ENCODE measurements at places on chromosomes 1 and 21. TPM values are rescaled to one million over a fixed set of nuclear protein-coding genes. Genes with fewer than 3 reads are reported as not detected.

GRCh38 chr1:8314346-8315280 lies 3.3 kb upstream of the SLC45A1 start:
- peak; percentile 63 for DNase-seq

- no peak for DNase-seq
These were observed 143.6 kb downstream of the GABPA start for GRCh38 chr21:25878344-25878743.

DNA sequence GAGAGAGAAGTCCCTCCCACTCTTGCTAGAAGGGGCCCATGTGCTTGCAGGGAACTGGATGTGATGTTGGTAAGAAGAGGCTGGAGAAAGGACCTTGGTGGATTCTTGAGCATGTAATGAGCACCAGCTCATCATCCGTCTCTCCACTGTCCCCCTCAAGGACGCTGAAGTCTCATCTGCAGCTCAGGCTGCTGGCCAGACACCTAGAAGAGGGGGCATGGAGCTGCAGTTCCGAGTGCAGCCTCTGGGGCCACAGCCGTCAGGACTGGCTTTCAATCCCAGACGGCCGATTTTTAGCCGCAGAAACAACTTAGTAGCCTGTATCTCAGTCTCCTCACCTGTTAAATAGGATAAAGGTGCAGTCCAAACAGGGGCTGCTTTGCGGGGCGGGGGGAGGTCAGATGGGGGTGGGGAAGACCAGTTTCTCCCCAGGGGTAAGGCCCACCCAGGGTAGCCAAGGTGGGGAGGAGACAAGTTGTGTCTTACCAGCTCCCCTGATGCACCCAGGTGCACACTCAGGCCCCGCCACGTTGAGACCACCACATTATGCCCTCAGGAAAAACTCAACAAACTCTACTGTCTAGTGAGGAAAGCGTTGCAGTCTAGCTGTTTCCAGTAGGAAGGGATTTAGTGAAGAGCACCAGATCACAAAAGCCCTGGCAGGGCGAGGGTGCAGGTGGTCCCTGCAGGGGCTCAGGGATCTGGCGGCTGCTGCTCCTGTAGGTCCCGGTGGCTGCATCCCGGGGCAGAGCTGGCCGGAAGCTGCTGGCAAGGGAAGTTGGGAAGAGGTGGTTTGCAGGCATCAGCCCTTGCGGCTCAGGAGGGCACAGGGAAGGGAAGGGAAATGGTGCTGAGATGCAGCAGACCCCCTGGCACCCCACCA lies 29.5 kb downstream of the LDLRAP1 start:
- DNase-seq: peak; percentile 50

DNA sequence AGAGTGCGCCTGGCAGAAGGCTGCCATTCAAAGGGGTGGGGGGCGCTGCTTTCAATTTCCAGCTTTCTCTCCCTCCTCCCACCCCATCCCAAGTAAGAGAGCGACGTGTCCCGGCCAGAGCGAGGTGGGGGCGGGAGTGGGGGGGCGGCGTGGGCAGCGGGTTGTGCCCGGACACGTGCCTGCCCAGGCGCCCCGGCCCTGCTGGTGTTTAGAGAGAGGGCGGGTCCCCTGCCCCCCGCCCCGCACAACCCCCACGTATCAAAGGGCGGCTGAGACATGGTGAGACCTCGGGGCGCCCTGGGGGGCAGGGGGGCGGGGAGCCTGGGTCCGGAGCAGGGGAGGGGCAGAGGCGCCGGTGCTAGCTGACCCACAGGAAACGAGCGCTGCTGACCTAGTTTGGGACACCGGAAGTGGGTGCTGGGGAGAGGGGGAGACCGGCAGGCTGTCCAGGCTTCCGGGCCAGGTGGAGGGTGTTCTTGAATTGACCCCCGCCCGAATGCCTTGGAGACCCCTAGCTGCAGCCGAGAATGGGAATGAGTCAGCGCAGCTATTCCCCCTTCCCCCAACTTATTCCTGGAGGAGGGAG lies 1.3 kb downstream of the ZBTB7B start:
- DNase-seq: no peak

DNA sequence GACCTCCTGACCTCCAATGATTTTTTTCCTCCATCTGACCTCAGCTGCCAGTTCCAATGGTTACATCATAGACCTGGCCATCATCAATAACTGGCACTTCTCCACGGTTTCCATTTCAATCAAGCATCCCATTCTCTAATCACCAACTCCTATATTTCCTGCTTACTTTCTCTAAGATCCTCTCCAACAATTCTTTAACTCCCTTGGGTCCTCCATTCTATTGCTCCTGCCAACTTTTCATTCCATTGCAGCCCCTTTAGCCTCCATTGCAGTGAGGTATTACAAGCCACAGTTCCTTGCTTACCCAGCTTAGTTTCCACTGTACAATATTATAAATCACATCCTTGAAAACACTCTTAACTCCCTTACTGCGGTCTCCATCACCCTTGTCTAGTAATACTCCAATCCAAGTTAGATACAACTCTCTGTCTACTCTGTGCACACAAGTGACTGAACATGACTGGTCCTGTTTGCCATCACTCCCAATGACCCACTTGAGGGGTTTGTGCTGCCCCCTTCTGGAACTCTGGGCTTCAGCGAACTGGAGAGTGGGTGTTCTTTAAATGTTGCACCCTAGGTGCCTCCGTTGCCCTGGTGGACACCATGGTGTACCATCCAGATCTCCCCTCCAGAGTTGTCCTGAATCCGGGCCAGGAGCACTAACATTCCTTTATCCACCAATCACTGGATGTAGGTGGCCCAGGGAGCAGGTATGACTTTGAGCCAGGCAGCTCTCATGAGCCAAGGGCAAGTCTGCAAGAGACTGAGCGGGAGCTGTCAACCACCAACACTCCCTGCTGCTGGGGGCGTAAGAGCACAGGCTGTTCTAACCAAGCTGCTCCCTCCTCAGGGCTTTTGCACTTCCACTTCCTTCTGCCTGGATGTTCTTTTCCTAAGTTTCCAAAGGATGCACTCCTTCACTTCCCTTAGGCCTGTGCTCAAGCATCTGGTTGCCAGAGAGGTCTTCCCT lies 3.7 kb upstream of the FNDC7 start:
- peak; percentile 41 for DNase-seq

DNA sequence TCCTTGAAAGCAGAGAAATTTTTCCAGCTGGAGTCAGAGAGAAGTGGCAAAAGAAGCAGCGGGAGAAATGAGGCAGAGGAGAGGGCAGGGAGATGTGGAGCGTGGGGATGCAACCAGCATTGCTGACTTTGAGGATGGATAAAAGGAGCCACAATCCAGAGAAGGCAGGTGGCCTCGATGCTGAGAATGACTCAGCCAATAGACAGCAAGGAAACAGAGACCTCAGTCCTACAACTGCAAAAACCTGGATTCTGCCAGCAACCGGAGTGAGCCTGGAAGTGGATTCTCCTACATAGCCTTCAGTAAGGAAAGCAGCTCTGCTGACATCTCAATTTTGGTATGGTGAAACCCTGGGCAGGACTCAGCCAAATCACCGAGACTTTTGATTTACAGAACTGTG lies 128.9 kb upstream of the ATP1B1 start:
- DNase-seq: no peak

GRCh38 chr1:52243221-52243987 lies 101.5 kb downstream of the ZFYVE9 start:
- DNase-seq: no peak

DNA sequence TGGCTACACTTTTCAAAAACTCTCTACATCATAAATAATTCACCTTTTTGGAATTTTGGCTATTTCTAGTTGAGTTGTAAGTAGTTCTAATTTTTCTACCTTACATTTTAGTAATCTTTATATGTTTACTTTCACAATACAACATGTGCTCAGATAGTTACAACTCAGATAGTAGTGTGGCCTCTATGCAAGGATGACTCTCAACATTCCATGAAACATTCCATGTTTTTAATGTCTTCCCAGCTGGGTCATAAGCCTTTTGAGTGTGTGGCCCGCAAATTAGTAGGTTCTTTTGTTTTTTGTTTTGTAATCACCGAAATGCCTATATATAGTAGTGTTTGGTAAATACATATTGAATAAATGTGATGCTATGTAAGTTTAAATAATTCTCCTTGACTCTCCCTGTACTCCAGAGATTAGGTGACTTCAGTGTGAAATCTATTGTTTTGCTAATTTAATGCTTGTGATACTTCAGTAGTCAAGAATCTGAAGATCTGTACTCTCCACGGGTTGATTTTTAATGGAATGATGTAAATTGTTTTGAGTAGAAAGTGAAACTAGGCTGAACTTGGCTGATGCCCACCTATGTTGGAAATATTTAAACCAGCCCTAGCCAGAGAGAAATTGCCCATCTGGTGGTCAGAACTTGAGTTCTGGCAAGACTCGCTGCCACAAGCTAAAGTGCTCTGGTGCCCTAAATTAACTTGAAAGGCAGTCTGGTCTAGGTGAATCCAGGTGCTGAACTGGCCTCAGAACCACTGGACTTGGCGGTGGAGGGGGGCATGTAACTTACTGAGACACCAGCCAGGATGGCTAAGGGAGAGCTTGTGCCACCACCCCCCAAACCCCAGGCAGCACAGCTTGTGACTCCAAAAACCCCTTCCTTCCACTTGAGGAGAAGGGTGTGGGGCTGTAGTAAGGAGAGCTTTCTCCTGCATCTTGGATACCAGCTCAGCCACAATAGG lies 165.6 kb downstream of the USP25 start:
- DNase-seq: no peak

DNA sequence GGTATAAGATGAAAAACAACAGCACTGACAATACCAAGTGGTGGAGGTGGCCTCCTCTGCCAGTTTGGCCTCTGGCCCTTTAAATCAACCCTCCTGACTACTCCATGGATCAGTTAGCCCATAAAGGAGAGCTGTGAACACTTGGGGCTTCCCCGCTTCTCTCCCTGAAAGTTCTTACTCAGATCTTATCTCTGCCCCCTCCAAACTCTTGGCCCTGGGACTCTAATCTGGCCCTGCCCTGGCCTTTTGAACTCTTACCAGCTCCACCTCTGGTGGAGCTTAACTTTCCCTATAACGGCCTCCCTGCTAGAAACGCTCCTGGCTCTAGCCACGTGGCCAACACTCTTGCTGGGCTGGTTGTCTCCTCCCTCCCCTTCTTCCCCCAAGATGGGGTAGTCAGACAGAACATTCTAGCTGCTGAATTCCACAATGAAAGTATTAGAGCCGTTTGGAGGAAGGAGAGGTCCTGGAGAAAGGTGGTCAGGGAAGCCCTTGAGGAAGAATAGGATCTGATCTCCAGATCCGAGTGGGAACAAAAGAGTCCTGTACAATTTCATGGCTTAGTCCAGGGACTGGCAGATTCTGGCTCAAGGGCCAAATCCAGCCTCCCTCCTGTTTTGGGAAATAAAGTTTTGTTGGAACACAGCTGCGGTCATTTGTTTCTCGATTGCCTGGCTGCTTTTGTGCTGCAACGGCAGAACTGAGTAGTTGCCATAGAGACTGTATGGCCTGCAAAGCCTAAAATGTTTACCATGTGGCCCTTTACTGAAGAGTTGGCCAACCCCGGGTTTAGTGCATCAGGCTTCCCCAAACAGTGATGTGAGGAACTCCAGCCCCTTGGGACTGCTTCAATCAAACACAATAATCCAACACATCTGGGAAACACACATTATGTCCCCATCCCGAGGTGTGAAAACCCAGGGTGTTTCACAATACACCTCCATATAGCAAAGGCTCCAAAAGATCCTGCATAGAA lies 9.5 kb upstream of the PIGR start:
- DNase-seq: no peak

GRCh38 chr1:230696722-230697437 lies 17.0 kb downstream of the AGT start:
- DNase-seq: no peak

GRCh38 chr1:247362153-247362552 lies 30.5 kb upstream of the ZNF496 start:
- DNase-seq: no peak

GRCh38 chr1:42221952-42222606 lies 57.5 kb upstream of the GUCA2A start:
- DNase-seq: no peak

DNA sequence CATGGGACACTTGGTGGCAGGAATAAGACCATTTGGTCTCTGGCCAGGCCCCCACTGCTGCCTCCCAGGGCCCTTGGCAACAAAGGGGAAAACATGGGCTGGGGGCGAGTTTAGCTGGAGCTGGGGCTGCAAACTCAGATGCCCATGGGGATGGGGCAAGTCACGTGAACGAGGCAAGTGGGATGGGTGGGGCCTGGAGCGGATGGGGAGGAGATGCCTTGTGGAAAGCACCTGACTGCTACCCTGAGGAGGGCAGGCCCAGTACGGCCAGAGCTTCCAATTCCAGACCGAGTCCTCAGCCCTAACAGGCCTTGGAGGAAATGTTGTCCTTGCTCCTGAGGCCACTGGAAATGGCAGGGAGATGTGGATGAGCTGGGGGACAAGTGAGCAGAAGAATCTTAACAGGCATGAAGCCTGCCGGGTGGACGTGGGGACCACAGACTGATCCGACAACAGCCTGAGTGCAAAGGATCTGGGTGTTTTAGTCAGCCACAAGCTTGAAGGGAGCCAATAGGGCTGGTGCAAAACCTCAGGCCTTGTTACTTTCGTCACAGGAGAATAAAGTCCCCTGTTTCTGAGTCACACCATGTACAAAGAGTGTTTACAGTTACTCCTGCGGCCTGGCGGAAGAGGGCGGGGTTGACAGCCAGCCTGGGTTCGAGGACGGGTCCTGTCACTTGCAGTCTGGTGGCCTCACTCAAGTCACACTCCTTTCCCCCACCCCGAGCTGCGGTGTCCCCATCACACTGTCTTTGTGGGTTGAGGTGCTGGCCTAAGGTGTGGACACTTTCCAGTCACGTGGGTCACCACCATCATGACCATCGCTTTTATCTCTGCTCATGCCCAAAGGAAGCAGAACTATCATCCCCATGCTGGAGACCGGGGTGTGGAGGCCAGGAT lies 19.1 kb downstream of the RUNX3 start:
- no peak for DNase-seq

GRCh38 chr1:167856711-167857418 lies 57.1 kb downstream of the ADCY10 start:
- no peak for DNase-seq

NMNAT2 gene
- polyA plus RNA-seq: 0.07 TPM

SLC2A5 gene
- polyA plus RNA-seq: 0.07 TPM

CD52 gene
- 16.4 TPM for polyA plus RNA-seq

PLEKHA6 gene
- polyA plus RNA-seq: 6.7 TPM

SH2D1B gene
- polyA plus RNA-seq: 0.17 TPM
